ENCODE measurements at places on chromosomes 1 and 21. TPM values are rescaled to one million over a fixed set of nuclear protein-coding genes. Genes with fewer than 3 reads are reported as not detected.

Gene ZMYND12
- 1.5 TPM for total RNA-seq

Gene ZNF281
- total RNA-seq: 16.2 TPM

Gene RYR2
- 1.0 TPM for total RNA-seq

Gene FCAMR
- not detected for total RNA-seq

Gene F13B
- total RNA-seq: 0.48 TPM

Gene SLC41A1
- 11.7 TPM for total RNA-seq

Gene C1orf141
- not detected for total RNA-seq

Gene MGST3
- 133 TPM for total RNA-seq

Gene CYP4Z1
- total RNA-seq: not detected

Gene ASTN1
- total RNA-seq: 1.8 TPM

Gene ZNF695
- 7.4 TPM for total RNA-seq

Gene PEAR1
- 11.7 TPM for total RNA-seq

Gene TPTE
- not detected for total RNA-seq

Gene ITLN2
- total RNA-seq: 0.99 TPM

Gene GSTM5
- 0.52 TPM for total RNA-seq

GRCh38 chr1:61160526-61160925 lies 78.2 kb downstream of the NFIA start:
- no peak for DNase-seq

- peak; percentile 75 for DNase-seq
These were observed 522 bp downstream of the RC3H1 start for GRCh38 chr1:174021591-174022079.

DNA sequence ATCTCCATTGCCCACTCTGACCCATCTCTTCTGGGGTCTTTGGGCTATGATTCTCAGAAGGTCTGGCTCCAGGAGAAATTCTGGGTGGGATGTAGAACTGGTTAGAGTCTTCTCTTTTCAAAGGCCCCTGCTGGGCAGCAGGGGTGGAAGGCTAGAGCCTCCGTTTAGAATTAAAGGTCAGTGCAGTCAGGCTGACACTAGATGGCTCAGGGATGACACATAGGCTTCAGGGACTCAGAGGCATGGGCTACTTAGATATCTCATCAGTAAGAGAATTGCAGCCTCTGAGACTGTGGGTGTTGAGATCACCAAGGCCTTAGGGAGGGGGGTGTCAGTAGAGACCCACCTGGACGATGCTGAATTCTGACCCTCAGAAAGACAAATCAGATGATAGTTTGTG lies 12.6 kb upstream of the PPM1J start:
- no peak for DNase-seq

- DNase-seq: peak; percentile 69
These were observed 36.2 kb upstream of the KCNA10 start for GRCh38 chr1:110554871-110555801.

GRCh38 chr1:155104605-155105534 lies 22.8 kb upstream of the EFNA1 start:
- no peak for DNase-seq

- no peak for DNase-seq
These were observed 231.1 kb downstream of the DISC1 start for GRCh38 chr1:231857609-231858135.

- no peak for DNase-seq
These were observed 22.1 kb downstream of the SOX13 start for GRCh38 chr1:204094856-204095634.

DNA sequence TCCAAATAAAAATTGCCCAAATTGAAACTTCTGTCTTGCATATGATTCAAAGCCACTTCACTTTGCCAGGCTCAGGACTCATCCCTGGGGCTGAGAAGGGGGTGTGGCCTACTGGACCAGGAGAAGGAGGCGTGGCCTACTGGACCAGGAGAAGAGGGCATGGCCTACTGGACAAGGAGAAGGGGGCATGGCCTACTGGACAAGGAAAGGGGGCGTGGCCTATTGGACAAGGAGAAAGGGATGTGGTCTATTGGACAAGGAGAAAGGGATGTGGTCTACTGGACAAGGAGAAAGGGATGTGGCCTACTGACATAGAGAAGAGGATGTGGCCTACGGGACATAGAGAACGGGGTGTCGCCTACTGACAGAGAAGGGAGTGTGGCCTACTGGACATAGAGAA lies 405.3 kb downstream of the RRAGC start:
- DNase-seq: no peak

- DNase-seq: no peak
These were observed 50.7 kb downstream of the MAB21L3 start for GRCh38 chr1:116161877-116162390.

GRCh38 chr1:70542030-70542429 lies 131.0 kb downstream of the CTH start:
- no peak for DNase-seq

DNA sequence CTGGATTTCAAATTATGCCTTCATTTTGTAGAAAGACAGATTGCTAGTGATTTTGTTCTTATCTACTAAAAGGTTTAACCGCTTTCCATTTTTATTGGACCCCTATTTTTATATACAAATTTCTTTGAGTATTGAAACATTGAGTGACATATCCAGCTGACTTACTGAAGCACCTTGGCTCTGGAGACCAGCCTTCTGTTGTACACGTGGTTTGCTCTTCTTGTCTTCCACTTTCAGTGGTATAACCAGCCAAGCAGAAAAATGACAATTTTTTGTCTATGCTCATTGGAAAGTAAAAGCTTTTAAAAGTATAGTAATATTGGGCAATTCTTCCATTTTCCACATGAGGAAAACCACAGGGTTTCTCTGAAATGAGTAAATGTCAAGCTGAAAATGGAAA lies 4.4 kb downstream of the F13B start:
- DNase-seq: no peak

- no peak for DNase-seq
These were observed 6.0 kb downstream of the REG4 start for GRCh38 chr1:119805247-119805646.

- no peak for DNase-seq
These were observed 160.7 kb downstream of the HHIPL2 start for GRCh38 chr1:222387007-222387814.

DNA sequence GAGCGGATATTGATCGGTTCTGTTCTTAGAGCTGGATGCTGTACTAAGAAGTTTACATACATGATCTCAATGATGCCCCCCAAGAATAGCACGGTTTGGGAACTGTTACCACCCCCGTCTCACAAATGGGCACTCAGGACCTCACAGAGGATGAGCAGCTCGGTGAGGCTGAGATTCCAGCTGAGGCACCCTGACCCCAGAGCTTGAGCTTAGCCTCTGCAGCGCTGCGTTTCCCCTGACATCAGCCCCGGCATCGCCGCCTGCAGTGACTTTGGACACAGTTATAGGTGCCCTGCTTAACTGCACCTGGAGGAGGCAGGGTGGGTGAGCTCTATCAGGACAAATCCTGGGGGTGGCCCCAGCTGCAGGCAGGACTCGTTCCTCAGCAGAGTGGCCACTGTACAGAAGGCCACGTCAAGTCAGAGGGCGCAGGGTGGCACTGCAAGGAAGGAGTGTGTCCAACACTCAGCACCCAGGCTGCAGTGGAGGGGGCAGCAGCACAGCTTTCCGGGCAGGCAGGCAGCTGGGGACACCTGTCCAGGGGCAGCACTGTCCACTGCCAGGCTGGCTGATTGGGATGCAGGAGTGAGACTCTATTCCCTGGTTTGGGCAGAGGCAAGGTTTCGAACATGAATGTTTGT lies 65.8 kb upstream of the ABCG1 start:
- no peak for DNase-seq

GRCh38 chr1:203655671-203656070 lies 29.0 kb downstream of the ATP2B4 start:
- no peak for DNase-seq

DNA sequence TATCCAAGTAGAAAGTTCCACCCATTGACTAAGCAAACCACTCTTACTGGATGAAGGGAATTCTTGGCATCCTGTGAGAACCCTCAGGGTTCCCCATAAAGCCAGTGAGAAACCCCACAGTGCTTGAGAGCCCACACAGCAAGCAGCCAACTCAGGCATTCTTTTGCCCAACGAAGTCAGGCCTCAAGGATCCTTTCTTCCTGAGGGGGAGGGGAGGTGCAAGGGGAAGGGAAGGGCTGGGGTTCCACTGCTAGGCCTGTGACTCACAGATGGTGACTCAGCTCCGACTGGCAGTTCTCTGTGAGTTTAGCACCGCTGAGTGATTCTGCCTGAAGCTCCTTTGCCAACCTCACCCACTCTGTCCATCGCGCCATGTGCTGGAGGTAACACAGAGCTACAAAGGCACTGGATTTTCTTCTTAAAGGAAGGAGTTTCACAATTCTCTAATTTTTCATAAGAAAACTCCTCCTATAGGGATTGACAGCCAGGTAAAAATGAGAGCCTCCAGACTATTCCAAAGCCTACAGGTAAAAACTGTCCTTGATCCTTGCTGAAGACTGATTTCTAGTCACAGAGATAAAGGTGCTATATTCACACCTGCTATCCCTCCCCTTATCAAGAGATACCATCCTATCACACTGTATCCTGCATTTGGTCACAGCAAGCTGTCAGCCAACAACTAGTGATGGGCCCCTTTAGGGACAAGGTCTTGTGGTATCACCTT lies 4.8 kb downstream of the ENO1 start:
- no peak for DNase-seq

DNA sequence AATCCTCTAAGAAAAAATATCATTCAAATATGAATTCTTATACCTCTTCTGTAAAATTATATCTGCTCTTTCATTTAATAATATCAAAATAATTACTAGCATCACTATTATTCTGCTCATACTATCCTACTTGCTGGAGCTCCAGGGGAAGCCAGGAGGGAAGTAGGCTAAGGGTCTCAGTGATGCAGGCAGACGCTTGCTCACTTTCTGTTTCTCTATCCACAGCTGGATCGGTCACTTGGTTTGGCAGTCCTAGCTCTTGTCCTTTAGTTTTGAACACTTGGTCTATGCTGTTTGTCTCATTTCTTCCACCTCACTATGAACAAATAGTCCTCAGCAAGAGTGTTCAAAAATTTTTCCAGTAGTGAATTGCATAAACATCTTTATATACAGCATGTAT lies 11.3 kb downstream of the CCDC190 start:
- no peak for DNase-seq

DNA sequence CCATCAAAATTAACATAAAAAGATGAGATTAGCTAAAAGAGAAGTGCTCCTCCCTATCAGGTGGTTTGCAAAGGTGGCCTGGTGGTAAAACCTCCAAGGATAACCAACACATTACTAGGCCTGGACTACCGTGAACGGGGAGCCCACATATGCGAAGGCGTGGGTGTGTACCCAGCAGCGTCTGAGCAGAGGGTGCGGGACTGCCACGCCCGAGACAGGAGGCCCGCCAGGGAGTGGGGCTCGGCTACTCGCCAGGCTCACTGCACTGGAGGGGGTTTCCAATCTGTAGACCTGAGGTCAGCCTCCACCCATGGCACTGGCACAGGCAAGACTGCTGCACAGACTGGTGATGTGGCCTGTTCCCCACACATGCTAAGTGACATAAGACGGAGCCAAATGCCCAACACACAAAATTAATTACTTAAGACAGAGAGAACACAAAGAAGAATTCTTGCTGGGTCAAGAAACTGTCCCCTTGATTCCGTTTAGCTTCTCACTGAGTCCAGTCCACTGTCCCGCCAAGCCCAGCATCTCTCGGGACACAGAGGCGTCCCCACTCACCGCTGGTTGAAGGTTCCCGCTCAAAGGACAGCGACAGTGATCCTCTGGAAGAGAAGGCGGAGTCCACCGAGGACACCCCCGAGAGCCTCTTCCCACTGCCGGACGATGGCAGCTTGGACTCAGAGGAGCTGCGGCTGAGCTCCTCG lies 23.4 kb downstream of the RIPK4 start:
- DNase-seq: no peak

- DNase-seq: no peak
These were observed 47.9 kb downstream of the ELF3 start for GRCh38 chr1:202058001-202058908.

DNA sequence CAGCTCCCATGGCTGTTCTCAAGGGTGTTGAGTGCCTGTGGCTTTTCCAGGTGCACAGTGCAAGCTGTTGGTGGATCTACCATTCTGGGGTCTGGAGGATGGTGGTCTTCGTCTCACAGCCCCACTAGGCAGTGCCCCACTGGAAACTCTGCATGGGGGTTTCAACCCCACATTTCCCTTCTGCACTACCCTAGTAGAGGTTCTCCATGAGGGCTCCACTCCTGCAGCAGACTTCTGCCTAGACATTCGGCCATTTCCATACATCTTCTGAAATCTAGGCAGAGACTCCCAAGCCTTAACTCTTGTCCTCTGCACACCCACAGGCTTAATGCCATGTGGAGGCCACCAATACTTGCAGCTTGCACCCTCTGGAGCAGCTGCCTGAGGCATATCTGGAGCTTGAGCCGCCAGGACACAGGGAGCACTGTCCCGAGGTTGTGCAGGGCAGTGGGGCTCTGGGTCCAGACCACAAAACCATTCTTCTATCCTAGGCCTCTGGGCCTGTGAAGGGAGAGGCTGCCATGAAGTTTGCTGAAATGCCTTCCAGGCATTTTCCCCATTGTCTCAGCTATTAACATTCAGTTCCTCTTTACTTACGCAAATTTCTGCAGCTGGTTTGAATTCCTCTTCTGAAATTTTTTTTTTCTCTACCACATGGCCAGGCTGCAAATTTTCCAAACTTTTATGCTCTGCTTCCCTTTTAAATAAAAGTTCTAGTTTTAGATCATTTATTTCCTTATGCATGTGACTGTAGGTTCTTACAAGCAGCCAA lies 8.8 kb upstream of the CAPN8 start:
- no peak for DNase-seq

- DNase-seq: peak; percentile 87
These were observed at the start of gene DPM3 for GRCh38 chr1:155139895-155140629. DPM3 (minus strand) TSS chr1:155140531; CDS start chr1:155140240, 291 bp downstream.

DNA sequence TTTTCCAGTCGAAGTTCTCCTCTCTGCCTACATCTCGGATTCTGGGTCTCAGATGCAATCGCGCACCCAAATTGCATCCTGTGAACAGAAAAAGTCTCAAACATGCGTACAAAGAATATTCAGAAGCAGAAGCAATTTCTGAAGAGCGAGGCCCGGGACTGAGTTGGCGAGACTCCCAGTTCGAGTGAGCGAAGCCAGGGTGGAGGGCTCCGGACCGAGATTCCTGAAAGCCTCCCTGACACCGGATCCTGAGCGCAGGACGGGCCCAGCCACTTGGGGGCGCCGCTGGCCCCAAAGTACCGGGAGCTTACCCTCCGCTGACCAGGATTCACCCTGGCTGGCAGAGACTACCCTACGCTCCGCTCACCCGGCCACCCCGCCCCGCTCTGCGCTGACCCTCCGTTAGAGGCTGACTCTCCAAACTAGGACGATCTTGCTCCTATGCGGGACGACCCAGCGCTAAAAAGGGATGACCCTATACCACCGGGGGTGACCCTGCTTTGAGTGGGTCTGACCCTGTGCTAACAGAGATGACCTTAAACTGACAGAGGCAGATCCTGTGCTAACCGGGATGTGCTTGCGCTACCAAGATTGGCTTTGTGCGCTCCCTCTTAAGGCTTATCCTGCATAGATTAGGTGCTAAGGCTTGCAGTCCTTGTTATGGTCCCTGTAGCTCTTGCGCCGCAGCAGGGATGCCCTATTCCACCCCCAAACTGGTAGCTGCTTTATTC lies 12.1 kb downstream of the FOXD2 start:
- DNase-seq: no peak

- DNase-seq: no peak
These were observed 3.1 kb upstream of the MIIP start for GRCh38 chr1:12016182-12016581.

- DNase-seq: no peak
These were observed 31.8 kb downstream of the WNT4 start for GRCh38 chr1:22111115-22111514.

Data from type B pancreatic cell (in vitro differentiated cells).